Amniotic stem cell (primary cell): ENCODE measurements at places on chromosomes 11 and 22.

GRCh38 chr11:131299598-131300438 lies 70.6 kb upstream of the NTM start:
- DNase-seq: no peak

DNA sequence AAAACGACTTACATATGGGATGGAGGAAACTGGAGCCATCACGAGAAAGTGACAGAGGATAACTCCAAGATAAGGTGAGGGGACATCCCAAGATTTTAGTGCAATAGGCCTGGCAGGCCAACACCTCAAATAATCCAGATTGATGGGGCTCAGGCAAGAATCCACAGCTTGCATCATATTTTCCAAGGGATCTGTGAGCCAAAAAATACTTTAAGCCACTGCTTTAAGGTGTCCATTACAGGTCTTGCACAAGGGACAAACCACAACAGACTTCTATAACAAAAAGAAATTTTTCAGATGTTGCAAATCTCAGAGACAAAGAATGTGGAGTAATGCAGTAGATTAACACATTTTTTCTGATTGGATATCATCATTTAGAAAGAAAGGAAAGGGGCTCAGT lies 45.6 kb downstream of the DENND5A start:
- DNase-seq: peak; percentile 15

DNA sequence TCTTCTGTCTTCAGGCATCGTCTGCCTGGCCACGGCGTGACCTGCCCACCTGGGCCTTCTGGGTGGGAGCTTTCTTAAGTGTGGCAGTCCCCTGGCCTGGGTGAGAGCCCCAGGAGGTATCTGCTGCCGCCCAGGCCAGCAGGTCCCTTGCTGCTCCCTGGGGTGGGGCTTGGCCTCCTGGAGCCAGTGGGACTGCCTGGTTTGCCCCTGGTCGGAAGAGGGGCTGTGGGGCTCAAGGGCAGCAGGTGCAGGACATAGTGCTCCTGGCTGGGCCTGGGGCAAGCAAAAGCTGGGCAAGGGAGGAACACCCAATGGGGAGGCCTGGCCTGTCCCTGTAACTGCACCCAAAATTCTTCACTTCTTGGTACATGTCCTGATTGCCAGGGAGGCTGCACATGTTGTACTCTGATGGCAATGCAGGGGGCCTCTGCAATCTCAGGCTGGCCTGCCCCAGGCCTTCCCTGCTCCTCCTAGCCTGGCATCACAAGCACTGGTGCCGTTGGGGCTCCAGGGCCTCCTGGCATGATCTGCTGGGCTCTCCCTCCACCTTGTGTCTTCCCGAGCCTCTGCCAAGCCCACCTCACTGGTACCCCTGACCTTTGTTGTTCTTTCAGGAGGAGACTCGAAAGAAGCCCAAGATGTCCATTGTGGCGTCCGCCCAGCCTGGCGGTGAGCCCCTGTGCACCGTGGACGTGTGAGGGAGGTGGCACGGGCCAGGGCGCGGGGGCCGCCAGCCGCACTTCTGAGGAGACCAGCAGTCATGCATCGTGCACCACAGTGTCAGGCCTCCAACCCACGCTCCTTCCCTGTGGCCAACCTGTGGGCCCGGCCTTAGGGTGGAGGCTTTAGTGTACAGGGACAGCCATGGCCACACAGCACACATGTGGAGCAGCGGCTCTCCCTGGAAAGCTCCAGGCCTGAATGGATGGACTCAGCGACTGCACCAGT lies 6.2 kb upstream of the RANBP1 start:
- no peak for DNase-seq

DNA sequence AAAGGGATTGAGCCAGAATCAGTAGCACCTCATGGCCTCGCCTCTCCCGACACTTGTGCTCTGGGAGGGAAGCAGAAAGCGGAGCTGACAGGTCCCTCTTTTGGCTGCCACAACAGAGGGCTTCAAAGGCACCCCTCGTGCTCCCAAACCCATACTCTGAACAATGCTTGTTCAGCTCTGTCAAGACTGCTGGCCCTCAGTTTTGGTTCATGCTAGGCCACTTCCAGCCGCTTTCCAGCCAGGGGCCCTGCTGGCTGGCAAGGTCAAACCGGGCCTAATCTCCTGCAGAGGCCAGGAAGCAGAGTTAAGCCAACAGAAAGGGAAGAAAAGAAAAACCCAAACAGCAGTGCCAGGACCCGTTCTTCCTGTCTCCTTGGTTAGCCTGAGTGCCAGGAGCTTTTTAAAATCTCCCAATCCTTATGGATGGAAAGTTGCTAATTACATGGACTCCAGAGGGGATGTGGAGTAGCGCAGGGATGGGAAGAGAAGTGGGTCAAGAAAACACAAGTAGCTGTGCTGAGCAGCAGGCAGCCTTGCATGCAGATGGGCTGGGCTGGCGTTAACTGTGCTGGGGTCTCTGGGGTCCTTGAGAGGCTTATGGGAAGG lies 150.6 kb downstream of the GRIK4 start:
- no peak for DNase-seq

- no peak for DNase-seq
Observed at GRCh38 chr11:118147502-118147901, 5.1 kb downstream of the SCN4B start.

- no peak for DNase-seq
Observed at GRCh38 chr11:104967534-104968354, 630 bp downstream of the CASP4 start.

GRCh38 chr11:79400717-79401330 lies 40.0 kb downstream of the TENM4 start:
- no peak for DNase-seq

DNA sequence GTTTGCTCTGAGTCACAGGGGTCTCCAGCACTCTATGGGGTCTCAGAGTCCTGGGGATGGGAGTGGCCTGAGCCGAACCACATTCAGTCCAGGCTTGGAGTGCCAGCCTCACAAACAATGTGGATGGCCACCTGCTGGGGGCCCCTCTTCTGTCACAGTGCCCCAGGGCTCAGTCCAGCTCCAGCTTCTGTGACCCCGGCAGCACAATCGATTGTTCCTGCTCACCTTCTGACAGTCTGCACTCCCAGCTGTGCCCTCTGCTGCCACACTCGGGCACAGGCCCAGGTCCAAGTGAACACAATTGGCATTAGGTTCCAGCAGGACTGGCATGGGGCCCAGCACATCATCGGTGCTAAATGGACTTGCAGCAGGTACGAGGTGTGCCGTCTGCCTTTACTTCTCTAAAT lies 84.8 kb downstream of the TP53I11 start:
- no peak for DNase-seq

GRCh38 chr22:36540867-36541642 lies 12.1 kb upstream of the EIF3D start:
- no peak for DNase-seq

DNA sequence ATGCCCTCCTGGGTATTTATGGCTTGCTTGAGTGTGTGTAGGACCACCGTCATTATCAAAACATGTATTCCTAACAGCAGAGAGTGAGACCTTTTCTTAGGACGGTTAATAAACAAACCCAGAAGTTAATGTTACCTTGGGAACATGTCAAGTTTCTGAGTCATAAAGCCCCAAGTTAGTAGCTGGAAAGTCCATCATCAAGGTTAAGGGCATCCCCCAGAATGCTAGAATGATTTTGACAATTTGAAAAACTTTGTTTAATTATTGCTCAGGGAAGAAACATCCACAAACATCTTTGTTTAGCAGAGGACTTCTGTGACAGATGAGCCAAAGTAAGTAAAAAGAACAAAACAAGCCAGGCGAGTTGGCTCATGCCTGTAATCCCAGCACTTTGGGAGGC lies 20.0 kb downstream of the CAVIN3 start:
- DNase-seq: no peak

GRCh38 chr11:9109858-9110731 lies 18.7 kb upstream of the SCUBE2 start:
- DNase-seq: no peak

- DNase-seq: no peak
Observed at GRCh38 chr22:47123006-47123826, 360.8 kb downstream of the TBC1D22A start.

DNA sequence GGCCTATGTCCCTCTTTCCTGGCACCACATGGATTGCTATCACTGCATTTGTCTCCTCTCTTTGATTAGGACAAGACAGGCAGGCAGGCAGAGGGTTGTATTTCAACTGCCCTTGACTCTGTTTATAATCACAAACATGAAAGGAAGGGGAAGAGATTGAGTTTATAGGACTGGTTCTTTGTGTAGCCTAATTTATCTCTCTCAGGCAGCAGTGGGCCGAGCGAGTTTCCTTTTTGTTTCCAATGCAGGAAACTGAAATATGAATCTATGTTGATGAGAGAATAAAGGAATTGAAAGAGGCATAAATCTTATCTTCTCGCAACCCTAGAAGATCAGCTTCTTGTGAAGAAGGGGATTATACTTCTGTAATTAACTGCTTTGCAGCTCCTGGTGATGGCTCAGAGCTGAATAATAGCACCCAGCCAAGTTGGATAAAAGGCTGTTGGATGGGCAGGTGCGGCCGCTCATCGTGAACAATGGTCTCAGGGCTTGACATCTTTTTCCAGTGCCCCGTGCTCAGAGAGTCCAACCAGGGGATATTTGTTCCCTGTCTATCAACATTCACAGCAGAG lies 80.6 kb upstream of the SYT13 start:
- DNase-seq: no peak

GRCh38 chr11:95338430-95338991 lies 107.5 kb upstream of the SESN3 start:
- DNase-seq: no peak

GRCh38 chr11:113075586-113076095 lies 114.4 kb downstream of the NCAM1 start:
- DNase-seq: no peak

DNA sequence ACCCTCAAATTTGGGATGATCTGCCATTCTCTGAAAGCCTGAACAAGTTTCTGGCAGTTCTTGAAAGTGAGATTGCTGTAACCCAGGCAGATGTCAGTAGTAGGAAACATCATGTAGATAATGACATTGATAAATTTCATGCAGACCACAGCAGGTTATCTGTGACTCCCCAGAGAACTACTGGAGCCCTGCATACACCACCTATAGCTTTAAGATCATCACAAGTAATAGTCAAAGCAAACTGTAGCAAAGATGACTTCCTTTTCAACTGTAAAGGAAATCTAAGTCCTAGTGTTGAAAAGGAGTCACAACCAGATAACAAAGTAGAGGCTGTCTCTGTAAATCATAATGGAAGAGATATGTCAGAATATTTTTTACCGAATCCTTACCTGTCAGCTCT lies 31.0 kb downstream of the DDIAS start:
- no peak for DNase-seq

DNA sequence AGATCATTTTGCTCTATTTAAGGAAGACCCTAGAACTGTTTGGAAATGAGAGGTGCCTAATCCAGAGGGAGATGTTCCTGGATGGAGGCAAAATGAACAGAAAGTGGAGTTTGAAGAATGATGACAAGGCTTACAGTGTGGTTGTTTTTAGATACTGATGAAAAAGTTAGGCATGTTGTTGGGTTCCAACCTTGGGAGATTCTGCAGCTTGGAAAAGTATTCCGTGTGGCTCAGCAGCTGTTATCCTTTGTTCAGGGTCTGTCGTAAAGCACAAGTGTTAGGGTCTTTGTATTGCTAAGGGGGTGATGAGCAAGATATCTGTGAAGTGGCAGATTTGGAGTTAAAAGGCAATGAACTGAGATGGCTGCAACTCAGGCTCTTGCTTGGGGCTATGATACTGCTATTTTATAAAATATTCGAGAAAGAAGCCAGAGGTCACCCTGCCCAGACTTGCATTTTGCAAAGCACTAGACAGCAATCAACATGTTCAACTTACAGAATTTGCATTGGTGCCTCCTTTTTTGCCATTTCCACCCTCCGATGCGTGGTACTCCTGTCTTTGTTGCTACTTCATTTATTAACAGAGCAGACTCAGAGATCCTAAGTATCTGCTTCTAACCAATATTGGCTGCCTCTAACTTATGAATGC lies 45.3 kb upstream of the POGLUT3 start:
- DNase-seq: no peak

GRCh38 chr11:121231576-121232278 lies 60.8 kb upstream of the SC5D start:
- no peak for DNase-seq

DNA sequence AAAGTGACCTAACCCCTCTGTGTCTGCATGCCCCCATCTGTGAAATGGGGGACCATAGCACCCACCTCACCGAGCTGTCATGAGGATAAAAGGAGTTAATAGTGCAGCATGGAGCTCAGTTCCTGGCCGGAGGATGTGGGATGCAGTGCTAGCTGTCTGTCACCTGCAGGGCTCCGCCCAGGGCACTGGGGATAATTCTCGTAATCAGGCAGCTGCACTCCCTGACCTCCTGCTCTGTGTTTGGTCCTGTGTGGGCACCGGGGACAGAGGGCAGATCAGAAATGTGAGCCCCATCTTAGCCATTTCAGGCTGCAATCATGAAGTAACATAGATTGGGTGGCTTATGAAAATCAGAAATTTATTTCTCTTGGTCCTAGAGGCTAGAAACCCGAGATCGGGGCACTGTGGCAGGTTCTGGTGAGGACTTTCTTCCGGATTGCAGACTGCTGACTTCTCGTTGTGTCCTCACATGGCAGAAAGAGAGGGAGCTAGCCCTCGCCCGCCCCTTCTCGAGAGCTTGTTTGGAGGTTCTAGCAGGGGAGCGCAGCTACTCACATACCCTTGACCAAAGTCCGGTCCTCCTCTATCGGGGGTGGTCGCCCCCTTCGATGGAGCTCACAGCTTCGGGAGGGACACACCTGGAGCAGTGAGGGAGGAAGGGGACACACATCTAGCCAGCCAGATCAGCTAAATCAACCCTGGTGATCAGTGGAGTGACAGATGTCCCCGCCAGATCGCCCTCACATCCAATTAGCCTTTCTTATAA lies 3.2 kb downstream of the KCTD17 start:
- no peak for DNase-seq

DNA sequence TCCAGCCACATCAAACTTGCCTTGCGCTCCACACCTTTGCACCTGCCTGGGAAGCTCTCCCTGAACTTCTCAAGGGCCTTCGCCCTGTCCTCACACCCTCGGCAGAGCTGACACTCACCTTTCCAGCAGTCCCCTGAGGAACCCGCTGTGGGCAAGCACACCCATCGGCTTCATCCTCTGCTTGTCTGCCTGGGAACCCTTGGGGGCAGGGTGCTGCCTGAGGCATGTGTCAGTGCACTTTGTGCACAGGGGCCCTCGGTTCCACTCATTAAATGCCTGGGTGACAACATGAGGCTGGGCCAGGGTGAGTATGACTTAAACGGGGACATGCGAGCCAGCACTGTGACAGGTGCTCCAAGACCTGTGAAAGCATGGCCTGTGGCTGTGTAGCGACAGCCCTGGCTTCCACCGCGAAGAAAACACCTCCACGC lies 2.6 kb upstream of the LRFN4 start:
- DNase-seq: no peak

- DNase-seq: no peak
Observed at GRCh38 chr11:17098038-17098437, 20.6 kb upstream of the RPS13 start.

GRCh38 chr11:3944198-3944597 lies 88.7 kb downstream of the STIM1 start:
- no peak for DNase-seq

GRCh38 chr11:122659676-122660554 lies 4.4 kb downstream of the UBASH3B start:
- DNase-seq: no peak

GRCh38 chr11:120031156-120031555 lies 106.8 kb downstream of the TRIM29 start:
- DNase-seq: no peak

- DNase-seq: no peak
Observed at GRCh38 chr11:9118277-9118676, 26.9 kb upstream of the SCUBE2 start.
